Calu3 (cell line): ENCODE measurements at places on chromosomes 1 and 21.

- DNase-seq: no peak
Measured at GRCh38 chr1:12851779-12852178, 3.3 kb upstream of the HNRNPCL1 start.

DNA sequence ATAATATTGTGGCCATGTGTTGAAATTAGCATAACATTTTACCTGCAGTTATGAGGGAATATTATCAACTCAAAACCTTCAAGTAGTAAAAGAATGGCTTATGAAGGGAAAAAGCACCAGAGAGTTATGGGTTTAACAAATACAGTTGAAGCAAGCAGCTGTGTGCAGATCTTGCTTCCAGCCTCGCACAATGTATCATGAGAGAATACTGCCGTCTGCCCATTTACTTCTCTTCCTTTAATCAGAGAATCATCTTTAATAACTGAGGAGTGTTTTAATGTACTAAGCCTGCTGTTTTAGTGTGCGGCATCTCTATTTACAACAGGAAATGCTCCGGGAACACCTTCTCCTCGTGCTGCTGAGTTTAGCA lies 120.9 kb downstream of the ATG4C start:
- DNase-seq: no peak

DNA sequence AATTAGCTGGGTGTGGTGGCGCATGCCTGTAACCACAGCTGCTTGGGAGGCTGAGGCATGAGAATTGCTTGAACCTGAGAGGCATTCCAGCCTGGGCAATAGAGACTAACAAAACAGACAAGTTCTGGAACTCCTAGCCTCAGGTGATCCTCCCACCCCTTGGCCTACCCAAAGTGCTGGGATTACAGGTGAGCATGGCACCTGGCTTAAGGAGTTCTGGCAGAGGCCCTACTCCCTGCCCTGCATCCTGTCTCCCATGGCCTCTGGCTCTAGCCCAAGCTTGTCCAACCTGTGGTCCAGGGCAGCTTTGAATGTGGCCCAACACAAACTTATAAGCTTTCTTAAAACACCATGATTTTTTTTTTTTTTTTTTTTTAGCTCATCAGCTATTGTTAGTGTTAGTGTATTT lies 20.4 kb downstream of the TOMM20 start:
- no peak for DNase-seq

DNA sequence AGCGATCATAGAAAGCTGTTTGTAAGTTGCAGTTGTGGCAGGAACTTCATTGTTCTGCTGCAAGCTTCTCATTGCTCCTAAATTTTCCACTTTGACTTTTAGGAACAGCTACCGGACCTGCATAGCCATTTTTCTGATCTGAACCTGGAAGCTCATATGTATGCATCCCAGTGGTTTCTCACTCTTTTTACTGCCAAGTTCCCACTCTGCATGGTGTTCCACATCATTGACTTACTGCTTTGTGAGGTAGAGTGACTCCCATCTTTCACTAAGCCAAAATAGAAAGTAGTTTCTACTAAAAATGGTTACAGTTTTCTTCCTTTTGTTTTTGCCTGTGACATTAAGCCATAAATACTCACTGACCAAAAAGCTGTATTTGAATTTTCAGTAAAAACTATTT lies 254.2 kb downstream of the GPR52 start:
- no peak for DNase-seq

DNA sequence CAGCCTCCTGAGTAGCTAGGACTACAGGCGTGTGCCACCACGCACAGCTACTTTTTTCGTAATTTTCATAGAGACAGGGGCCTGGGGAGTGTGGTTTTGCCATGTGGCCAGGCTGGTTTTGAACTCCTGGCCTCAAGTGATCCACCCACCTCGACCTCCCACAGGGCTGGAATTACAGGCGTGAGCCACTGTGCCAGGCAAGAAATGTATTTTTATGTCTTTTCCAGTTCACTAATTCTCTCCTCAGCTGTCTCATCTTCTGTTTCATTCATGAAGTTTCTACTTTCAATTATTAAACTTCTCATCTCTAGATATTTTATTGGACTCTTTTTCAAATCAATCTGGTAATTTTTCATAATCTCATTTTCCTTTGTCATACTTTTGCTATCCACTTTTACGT lies 72.1 kb upstream of the DISP3 start:
- no peak for DNase-seq

- DNase-seq: no peak
Measured at GRCh38 chr1:74526708-74527107, 14.3 kb upstream of the LRRC53 start.

- no peak for DNase-seq
Measured at GRCh38 chr1:88780485-88780884, 96.4 kb downstream of the PKN2 start.

DNA sequence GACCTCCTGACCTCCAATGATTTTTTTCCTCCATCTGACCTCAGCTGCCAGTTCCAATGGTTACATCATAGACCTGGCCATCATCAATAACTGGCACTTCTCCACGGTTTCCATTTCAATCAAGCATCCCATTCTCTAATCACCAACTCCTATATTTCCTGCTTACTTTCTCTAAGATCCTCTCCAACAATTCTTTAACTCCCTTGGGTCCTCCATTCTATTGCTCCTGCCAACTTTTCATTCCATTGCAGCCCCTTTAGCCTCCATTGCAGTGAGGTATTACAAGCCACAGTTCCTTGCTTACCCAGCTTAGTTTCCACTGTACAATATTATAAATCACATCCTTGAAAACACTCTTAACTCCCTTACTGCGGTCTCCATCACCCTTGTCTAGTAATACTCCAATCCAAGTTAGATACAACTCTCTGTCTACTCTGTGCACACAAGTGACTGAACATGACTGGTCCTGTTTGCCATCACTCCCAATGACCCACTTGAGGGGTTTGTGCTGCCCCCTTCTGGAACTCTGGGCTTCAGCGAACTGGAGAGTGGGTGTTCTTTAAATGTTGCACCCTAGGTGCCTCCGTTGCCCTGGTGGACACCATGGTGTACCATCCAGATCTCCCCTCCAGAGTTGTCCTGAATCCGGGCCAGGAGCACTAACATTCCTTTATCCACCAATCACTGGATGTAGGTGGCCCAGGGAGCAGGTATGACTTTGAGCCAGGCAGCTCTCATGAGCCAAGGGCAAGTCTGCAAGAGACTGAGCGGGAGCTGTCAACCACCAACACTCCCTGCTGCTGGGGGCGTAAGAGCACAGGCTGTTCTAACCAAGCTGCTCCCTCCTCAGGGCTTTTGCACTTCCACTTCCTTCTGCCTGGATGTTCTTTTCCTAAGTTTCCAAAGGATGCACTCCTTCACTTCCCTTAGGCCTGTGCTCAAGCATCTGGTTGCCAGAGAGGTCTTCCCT lies 3.7 kb upstream of the FNDC7 start:
- no peak for DNase-seq

DNA sequence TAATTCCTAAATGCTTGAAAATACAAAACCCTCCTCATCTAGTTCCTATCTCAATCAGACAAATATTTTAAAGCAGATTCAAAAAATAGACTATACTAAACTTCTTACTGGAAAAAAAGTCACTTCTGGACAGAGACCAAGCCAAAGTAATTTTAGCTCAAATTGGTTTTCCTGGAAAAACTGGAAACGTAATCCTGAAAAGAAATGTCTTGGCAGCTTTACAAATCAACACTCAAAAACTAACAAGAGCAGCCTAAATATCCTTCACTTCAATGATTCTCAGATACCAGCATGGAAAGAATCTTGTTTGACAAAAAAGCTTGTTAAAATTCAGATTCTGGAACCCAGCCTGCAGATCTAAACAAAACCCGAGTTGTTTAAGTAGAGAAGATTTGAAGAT lies 9.1 kb upstream of the GPR88 start:
- no peak for DNase-seq

- no peak for DNase-seq
Measured at GRCh38 chr1:112307930-112308591, 88.0 kb upstream of the CTTNBP2NL start.

GRCh38 chr1:44649788-44650158 lies 24.5 kb downstream of the TMEM53 start:
- no peak for DNase-seq

DNA sequence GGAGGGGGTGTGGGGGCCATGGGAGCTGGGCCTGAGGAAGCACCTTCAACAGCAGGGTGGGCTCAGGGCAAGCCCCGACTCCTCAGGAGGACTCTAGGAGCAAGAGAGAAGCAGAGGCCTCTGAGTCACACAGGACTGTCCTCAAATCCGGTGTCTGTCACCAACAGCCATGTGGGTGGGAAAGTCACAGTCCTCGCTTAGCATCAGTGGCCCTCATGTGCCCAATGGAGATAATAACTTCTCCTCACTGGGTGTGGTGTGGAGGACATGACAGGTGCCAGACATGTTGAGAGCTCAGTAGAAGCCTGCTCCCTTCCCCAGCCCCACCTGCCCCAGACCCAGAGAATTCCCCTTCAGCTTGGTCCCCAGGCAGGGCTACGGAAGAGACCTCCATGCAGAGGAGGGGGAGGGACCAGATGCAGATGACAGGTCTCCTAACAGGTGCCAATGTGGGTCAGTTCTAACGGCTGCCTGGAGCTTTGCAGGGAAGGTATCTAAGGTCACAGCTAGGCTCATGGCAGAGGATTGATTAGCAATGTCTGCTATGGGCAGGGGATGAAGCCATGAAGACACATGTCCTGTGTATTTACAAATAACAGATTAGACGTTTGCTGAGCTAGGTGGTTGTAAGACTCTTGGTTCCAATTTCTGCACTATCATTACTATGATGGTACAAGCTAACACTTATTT lies 30.2 kb downstream of the TTC39A start:
- DNase-seq: no peak

DNA sequence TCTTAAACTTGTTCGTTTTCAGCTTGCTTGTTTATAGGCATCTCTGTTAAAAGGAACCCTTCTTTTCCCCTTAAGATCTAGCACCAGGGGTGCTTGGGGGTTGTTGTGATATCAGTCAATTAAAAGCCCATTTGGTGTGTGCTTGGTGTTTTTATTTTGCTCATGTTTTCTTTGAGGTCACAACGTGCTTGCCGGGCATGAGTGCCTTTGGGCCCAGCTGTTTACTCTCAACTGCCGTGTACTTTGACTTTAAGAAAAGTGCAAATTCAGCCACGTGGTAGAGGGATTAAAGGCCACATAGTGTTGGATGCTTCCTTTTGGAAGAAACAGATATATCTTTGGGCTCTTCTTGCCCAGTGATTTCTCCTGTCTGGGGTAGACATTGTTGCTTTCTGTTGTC lies 10.5 kb downstream of the ARID1A start:
- no peak for DNase-seq

DNA sequence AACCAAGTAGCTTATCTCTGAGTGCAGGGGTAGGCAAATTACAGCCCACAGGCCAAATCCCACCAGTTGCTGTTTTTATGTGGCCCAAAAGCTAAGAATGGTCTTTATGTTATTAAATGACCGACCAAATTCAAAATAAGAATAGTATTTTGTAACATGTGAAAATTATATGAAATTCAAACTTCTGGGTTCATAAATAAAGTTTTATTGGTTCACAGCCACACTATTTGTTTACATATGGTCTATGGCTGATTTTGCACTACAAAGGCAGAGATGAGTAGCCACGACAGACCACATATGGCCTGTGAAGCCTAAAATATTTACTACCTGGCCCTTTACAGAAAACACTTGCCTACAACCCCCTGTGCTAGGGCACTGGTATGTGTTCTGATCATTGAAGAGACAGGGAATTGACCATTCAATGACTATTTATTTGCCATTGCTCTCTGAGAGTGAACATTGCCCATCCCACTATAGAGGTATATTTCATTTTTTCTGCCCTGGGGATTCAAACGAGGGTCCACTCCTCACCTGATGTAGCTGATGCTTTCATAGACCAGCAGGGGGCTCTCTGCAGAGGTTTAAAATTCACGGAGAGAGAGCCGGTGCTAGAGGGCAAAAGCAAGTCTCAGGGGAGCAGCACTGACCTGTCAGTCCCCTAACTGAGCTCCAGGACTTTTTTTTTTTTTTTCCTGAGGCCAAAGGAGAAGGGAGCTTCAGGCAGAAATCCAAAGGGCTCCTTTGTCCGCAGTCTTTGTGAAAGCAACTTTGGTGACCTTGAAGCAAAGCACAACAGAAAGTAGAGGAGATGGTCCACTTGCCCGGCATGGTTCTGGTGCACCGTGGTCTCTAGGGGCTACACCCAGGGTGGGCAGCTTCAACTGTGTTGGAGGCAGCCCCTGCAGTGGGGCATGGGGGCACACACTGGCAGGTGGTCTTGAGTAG lies 7.3 kb upstream of the GNL2 start:
- DNase-seq: peak; percentile 40

- DNase-seq: no peak
Measured at GRCh38 chr1:111908011-111908621, 81.4 kb downstream of the KCND3 start.

- no peak for DNase-seq
Measured at GRCh38 chr1:38293567-38293966, 247.0 kb upstream of the POU3F1 start.

GRCh38 chr1:5992814-5993555 lies 760 bp upstream of the NPHP4 start:
- DNase-seq: no peak

DNA sequence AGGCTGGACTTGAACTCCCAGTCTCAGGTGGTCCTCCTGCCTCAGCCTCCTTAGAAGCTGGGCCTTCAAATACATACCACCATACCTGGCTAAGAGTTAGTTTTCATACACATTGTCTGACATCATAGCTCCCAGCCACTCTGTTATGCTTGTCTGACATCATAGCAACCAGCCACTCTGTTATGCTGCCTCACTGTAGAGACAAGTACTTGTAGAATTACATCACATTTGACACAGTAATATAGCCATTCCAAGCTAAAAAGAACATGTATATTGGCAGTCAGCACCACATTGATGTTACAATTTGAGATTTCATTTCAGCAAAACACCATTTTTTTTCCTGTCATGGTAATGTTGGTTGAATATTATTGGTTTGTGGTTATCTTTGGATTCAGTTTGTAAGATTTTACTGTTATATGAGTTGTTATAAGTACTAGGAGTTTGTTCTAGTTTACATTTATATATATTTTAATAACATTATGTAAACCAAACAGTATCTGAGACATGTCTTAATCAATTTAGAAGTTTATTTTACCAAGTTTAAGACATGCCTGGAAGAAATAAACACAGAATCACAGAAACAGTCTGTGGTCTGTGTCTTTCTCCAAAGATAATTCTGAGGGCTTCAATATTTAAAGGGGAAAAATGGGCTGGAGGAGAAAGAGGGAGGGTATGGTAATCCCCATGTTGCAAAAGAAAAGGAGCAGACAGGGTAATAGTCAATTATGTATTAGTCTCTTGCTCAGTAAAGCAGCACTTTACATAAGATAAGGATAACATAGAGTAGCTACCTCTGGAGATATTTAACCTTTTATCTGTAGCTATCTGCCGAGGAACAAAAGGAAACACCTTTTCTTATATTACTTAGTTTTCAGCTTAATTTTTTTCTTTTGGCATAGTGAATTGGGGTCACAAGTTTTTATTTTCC lies 43.0 kb downstream of the XPR1 start:
- DNase-seq: no peak
